ENCODE measurements at places on chromosomes 4 and X. TPM values are rescaled to one million over a fixed set of nuclear protein-coding genes. Genes with fewer than 3 reads are reported as not detected.

TASL gene
- total RNA-seq = not detected

GRCh38 chrX:118373538-118373937 lies 27.6 kb downstream of the WDR44 start:
- DNase-seq = no peak

GRCh38 chrX:124476562-124476961 lies 130.2 kb downstream of the SH2D1A start:
- DNase-seq = no peak

- DNase-seq = no peak
Measured at GRCh38 chrX:27863809-27864208, 56.0 kb downstream of the MAGEB10 start.

DNA sequence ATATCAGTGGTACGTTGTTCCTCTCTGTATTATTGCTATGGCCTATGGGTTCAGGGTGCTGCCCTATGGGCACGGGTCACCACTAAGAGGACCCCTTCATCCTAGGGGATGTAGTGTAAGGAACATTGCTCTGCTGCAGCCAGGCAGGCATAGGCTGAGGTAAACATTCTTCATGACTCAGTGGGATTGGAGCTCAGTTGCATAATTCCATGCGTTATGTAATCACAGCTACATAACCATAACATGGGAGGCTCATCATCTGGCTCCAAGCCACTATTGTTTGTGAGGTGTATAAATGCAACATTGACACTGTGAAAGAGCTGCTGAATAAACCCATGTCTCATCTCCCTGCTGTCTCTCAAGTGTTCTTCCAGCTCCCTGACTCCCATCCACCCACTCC lies 375.2 kb downstream of the MAGEE1 start:
- DNase-seq = no peak

DNA sequence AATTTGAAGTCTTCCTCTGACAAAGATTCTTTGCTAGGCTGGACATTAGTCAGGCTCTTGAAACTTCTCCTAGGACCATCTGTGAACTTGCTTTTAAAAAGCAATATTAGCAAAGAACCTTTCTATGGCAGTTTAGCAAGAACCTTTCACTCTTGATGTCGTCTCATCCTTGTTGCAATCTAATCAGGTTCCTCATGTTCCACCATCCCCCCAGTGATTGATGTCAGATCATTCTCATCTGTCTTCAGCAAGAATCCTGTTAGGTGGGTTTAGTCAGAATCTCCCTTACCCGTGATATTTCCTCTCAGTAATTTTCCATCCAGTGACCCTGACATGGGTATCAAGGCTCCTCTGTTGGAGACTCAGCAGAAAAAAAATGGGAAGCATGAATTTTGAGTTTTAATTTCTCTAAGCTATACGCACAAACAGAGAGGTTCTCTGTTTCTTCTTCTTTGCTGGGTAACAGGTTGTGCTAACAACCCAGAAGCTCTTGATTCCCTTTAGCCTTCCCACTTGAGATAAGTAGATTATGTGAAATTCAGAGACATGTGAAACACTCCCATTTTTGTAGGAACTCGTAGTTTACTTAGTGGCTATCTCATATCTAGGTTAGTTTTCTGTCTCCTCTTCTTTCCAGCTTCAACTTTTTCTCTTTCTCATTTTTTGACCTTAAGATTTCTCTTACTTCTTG lies 507.4 kb downstream of the C4orf33 start:
- DNase-seq = no peak

DNA sequence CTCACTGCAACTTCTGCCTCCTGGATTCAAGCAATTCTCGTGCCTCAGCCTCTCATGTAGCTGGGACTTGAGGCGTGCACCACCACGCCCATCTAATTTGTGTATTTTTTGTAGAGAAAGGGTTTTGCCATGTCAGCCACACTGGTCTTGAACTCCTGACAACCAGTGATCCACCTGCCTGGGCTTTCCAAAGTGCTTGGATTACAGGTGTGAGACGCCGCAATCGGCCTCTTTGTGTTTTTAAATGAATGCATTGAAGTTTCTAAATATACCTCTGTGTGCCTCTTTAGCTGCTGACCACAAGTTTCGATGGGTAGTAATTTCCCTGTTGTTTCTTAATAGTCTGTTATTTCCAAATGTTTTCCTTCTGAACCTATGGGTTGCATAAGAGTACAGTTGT lies 765.3 kb upstream of the GRIA3 start:
- DNase-seq = no peak

GRCh38 chr4:31124008-31124585 lies 403.9 kb downstream of the PCDH7 start:
- DNase-seq = no peak

GRCh38 chr4:83075311-83076095 lies 39.0 kb downstream of the PLAC8 start:
- peak; percentile 36 for DNase-seq

DNA sequence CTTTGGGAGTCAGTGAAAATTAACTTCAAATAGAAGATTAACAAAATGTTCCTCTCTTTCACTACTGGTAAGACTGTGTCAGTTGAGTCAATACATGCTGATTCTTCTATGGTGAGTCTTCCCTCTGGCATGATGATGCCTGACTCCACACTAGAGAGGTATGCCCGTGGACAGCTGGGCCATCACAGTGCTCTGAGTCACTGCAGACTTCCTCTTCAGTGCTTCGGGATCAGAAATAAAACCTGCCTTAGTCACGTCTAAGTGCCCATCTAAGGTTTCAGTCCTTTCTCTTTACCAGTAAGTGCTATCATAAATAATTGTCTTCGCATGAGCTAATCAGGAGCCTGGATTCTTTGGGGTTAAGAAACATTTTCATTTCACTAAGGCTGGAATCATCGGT lies 1.6 kb upstream of the ASB5 start:
- peak; percentile 94 for DNase-seq

DNA sequence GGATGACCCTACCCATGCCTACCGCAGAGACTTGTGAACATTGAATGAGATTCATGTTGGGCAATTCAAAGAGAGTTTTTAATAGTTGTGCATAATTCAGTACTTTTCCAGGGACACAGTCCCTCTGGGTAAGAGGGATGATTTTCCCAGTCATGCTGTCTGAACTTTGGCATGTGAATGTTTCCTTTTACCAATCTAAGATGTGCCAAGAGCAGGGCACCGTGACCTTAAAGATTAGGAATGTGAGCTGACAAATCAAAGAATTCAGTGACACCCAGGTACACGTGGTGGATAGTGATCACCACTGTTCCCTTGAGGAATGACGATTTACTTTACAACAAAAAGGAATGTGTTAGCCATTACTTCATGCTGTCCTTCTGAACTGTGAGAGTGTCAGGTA lies 515.6 kb downstream of the PPARGC1A start:
- no peak for DNase-seq
